RPMI7951 (cell line): ENCODE measurements at places on chromosomes 3 and 15. TPM values are rescaled to one million over a fixed set of nuclear protein-coding genes. Genes with fewer than 3 reads are reported as not detected.

Gene GATA2
- 9.0 and 10.1 TPM in 2 replicates for total RNA-seq

Gene PLCH1
- total RNA-seq = 0.20 and 0.60 TPM in 2 replicates

Gene SPINK8
- total RNA-seq = not detected in 2 replicates

Gene IGSF10
- 0.36 and 0.59 TPM in 2 replicates for total RNA-seq

Gene GOLGA8K
- 0.12 TPM in 1 of 2 replicates, not detected in the other for total RNA-seq

Gene DLL4
- total RNA-seq = 2.5 and 2.6 TPM in 2 replicates

Gene NR2E3
- total RNA-seq = not detected in 2 replicates

Gene EOMES
- not detected in 2 replicates for total RNA-seq

Gene GOLGA6A
- not detected in 2 replicates for total RNA-seq
